Stimulated activated effector memory CD8-positive, alpha-beta T cell treated with anti-CD3 and anti-CD28 coated beads, Interleukin-12 subunit alpha, Interleukin-12 subunit beta, amount 100 ng/mL, for 72 hours (primary cell): ENCODE measurements at places on chromosomes 16 and 17.

- DNase-seq = no peak
These were observed 621 bp downstream of the ARHGEF15 start for GRCh38 chr17:8310601-8311123.

DNA sequence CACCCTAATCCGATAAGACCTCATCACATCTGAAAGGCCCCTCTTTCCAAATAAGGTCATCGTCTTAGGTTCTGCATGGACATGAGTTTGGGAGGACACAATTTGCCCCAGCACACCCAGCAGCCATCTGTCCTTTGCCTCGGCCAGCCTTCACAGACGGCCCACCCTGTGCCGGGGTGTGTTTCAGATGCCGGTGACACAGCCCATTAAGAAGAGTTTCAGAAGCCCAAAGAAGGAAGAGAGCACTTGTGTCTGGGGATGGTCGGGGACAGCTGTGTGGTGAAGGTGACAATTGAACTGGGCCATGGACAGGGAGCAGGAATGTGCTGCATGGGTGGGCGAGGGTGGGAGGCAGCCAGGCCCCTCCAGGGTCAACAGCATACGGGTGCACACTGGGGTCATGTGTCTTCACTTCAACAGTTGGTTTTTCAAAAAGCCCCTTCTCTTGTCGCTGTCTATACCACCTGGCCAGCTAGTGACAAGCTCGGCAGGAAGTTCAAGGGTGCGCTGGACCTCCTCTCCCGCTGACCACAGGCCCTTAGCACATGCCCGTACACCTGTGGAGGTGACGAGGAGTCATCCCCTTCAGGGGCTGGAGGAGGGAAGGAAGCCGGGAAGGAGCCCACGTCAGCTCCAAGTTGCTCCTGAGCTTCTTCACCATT, 183.1 kb downstream of the C16orf95 start:
- DNase-seq = no peak

DNA sequence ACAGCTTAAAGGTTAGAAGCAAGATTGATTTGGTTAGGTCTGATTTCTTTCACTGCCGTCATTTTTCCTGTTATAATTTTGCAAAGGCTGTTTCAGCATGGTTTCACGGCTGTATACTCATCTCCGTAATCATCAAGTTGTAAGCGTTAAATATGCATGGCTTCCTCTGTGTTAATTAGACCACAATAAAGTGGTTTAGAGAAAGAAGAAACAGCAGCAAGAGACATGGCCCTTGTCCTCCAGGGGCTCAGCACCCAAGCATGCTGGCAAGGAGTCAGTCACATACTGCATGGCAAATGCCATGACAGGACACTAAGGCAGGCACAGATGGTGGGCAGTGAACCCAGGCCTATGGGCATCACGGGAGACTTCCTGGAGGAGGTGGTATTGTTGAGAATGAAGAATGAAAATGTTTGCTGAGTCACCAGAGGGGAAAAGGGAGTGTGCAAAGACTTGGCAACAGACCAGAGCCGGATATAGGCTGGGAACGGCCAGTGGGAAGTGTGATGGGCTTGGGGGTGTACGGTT, 61.4 kb upstream of the PLCG2 start:
- DNase-seq = peak; percentile 69

- DNase-seq = no peak
These were observed 18.5 kb downstream of the MAPK8IP3 start for GRCh38 chr16:1724491-1724890.

DNA sequence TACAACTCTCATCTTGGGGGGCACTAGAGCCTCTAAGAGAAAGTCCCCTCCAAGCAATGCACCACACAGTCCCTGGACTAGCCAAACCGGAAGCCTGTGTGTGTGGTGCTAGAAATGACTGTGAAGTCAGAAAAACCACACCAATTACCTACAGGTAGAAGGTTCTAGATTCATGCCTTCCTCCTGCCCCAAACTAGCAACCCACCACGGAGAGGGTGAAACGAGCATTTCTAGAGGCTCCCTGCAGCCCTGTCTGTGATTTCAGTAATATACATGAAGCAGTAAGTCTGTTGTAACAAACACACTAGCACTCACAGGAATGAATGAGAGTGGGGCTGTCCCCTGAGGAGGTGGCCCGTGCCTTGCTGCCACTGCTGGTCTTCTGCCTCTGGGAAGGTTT, 13.6 kb downstream of the ZFHX3 start:
- DNase-seq = no peak

DNA sequence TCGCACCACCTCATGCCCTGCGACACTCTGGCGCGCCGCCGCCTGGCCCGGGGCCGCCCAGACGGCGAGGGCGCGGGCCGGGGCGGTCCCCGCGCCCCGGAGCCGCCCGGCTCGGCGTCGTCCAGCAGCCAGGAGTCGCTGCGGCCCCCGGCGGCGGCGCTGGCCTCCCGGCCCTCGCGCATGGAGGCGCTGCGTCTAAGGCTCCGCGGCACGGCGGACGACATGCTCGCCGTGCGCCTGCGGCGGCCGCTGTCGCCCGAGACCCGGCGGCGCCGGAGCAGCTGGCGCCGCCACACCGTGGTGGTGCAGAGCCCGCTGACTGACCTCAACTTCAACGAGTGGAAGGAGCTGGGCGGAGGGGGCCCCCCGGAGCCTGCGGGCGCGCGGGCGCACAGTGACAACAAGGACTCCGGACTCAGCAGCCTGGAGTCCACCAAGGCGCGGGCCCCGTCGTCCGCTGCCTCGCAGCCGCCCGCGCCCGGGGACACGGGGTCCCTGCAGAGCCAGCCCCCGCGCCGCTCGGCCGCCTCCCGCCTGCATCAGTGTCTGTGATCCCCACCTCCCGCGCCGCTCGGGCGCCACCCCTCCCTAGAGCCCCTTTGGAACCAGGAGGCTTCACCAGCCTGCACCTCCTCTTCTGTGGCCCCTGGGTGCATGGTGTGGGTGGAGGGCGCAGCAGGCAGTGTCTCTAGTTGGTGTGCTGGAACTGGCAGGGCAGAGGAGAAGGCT, 82.3 kb downstream of the ARHGAP23 start:
- no peak for DNase-seq

- no peak for DNase-seq
These were observed 12.5 kb downstream of the CMTM3 start for GRCh38 chr16:66617010-66617434.

GRCh38 chr17:7204336-7204735, 15.3 kb downstream of the DLG4 start:
- no peak for DNase-seq

GRCh38 chr16:67714522-67714921, 4.6 kb downstream of the GFOD2 start:
- no peak for DNase-seq

DNA sequence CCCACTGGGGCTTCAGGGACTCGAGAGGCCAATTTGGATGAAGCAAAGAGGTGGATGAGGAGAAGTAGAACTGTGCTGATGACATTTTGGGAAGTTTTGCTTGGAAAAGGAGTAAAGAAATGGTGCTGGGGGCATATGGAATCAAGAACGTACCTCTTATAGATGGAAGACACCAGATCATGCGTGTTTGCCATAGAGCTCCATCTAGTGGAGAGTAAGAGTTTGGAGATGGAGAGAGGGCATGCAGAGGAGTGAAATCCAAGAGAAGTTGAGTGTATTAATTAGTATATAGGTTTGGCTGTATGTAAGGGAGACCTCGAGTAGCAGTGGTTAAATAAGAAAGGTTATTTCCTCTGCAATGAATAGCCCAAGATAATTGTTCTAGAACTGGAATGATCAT, 56.0 kb downstream of the SHISA6 start:
- DNase-seq = no peak

DNA sequence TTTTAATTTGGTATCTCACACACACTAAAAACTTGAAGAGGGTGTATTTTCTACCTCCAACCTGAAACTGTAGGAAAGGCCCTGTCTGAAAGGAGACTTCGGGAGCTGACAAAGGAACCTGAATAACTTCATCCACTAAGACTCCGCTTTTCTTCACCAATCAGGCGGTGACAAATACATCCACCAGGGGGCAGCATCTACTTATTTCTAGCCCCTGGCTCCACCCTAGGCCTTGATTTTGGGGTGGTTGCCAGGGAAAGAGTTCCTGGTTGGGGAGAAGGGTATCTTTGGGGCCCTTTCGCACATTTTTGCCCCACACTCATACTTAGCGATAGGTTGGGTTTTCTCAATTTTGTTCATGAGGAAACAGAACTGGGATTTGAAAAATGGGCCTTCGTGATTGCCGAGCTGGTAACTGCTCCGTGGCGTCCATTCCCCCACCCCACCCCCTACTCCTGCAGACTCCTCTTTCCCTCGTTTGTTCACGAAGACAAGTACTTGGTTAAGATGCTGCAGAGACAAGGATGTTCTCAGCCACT, 4.8 kb upstream of the ARL4D start:
- DNase-seq = peak; percentile 90

GRCh38 chr16:54407596-54407995, 121.0 kb upstream of the IRX3 start:
- no peak for DNase-seq

- DNase-seq = no peak
These were observed 202.0 kb downstream of the C16orf78 start for GRCh38 chr16:49575346-49576172.

DNA sequence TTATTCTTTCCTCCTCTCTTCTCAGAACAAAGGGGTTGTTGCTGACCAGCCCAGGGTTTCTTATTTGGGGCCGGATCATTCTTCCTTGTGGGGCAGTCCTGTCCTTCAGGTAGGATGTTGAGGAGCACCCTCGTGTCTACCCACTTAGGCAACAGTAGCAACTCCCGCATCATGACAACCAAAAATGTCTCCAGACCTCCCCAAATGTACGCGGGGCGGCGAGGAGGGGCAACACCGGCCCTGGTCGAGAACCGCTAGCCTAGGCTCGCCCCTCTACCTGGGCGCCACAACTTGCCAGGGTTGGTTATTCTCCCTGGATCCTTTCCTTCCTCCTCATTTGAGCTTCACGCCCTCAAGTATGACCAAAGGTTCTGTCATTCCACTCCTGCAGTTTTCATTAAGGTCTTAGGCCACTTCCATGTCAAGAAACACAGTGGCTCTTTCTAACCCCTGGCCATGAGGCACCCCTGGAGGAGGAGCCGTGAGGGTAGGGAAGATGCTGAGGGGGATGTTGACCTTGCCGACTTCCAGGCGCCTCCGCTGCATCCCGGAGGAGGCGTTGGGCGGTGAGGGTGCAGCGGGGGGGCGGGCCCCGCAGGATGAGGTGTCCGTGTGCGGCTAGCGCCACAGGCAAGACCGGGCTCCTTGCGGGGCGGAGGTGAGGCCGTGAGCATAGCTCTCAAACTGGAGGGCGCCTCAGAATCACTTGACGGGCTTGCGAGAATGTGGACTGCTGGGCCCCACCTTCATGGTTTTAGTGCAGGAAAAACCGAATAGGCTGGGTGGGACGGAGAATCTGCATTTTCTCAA, 712 bp upstream of the SPECC1 start:
- peak; percentile 14 for DNase-seq

DNA sequence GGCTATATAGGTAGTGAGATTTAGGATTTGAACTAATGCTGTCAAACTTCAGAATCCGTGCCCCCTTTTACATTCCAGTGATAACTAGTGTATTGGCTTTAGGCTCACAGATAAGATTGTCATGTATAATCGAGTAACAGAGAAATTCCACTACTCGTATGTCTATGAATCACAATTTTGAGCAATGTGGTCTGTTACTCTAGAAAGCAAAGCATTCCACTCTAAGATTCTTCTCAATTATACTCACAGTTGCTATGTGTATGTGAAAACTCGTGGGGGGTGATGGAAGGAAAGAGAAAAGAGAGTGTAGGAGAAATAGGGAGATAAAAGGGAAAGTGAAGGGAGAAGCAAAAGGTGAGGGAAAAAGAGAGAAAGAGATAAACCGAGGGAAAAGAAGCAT, 1175.1 kb upstream of the GOT2 start:
- DNase-seq = no peak

- DNase-seq = no peak
These were observed 5.9 kb downstream of the GSPT1 start for GRCh38 chr16:11909653-11910545.

GRCh38 chr17:27985306-27985705, 57.2 kb upstream of the NLK start:
- DNase-seq = no peak

DNA sequence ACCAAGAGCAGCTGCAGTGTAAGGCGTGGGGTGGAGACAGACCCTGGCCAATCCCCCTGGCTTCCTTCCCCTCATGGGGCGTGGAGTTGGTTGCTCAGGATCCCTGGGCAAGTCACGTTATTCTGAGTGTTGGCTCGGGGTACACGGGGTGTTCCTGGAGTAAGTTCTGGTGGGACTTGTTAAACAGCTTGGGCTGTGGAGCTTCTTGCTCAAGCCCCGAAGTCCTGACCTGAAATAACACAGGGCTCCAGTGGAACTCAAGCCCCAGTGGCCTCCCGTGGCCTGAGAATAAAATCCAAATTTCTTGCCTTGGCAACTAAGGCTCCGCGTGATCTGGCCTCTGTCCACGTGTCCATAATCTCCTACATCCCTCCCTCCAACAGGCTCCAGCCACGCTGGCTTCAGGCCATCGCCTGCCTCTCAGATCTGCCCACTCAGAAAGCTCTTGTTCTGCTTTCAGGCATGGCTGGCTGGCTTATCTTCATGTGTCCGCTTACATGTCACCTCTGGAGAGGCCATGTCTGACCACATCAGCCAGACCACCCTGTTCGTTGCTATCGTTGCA, 49.3 kb upstream of the BCO1 start:
- no peak for DNase-seq

DNA sequence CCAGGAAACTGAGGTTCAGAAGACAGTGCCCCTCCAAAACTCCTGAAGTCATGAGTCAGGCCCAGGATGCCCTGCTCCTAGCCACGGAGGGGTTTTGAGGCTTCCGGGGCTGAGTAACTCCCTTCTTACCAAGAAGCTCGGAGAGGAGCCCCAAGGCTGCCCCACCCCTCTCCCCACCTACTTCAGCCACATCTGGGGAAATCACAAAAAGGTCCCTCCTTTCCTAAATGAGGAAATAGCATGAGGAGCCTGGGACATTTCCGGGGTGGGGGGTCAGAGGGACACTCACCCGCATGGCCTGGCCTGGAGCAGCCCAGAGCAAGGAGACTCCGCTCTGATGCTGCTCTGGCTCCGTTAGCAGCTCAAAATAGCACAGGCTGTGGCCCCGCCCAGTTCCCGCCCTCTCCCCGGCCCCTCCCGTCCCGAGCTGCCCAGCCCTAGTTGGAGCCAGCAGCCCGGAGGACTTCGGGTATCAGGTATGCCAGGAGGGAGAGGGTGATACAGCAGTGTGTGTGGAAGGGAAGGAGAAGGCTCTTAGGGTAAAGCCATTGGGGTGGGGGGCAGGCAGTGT, 40.1 kb downstream of the MYO18A start:
- peak; percentile 65 for DNase-seq

DNA sequence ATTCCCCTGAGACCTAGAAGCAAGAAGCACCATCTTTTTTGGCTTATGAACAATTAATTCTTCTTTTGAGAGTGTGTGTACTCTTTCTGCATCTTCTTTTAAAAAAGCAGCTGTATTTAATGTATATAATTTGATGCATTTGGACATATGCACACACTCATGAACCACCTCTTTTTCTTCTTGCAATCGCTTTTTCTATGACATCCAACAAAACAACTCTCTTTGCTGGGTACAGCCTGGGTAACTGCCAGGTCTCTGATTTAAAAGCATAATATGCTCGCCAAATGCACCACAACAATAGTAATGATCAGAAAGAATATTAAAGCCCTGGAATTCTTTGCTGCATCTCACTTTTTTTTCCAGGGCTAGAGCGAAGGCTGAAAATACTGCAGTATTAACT, 97.3 kb downstream of the HAPSTR1 start:
- no peak for DNase-seq
